ENCODE measurements at places on chromosomes 11 and 22.

- no peak for DNase-seq
Observed at GRCh38 chr11:14186046-14186775, 172.8 kb downstream of the RRAS2 start.

- no peak for DNase-seq
Observed at GRCh38 chr11:65213322-65214211, 31.8 kb downstream of the CAPN1 start.

DNA sequence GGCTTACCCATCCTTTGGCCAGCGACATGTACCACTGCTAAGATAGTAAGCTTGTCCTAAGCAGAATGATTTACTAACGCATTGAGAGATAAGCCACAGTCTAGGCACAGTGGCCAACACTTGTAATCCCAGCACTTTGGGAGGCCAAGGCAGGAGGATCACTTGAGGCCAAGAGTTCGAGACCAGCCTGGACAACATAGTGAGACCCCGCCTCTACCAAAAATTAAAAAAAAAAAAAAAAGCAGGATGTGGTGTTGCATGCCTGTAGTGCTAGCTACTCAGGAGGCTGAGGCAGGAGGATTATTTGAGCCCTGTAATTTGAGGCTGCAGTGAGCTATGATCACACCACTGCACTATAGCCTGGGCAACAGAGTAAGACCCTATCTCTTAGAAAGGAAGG is 93.1 kb downstream of the HIPK3 start:
- no peak for DNase-seq

DNA sequence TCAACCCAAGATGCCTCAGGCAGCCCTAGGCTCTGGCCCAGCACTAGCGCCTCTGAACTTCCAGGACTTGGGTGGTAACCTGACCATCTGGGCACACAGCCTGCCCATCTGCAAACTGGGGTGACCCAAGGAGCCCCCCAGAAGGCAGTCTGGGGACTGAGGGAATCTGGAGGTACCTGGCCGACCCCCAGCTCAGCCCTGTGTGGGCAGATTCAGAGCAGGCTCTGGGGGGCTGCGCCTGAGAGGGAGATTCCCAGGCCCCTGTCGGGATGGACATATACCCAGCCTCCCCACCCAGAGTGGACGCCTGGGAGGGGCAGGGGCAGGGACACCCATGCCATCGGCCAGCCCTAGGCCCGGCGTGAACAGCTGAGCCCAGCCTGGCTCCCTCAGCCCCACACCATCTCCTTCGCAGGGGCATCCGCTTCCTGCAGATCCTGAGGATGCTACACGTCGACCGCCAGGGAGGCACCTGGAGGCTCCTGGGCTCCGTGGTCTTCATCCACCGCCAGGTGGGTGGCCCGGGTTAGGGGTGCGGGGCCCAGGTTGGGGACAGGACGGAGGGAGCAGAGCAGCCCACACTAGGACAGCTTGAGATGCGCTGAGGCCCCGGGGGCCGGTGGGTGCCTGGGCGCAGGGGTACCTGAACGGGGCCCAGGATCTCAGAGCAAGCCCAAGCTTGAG is 126.9 kb downstream of the KCNQ1 start:
- DNase-seq = no peak

- DNase-seq = peak; percentile 88
Observed at GRCh38 chr11:114280696-114281095, 15.5 kb upstream of the NNMT start.
